Naive B cell (primary cell): ENCODE measurements at places on chromosomes 3 and 15. TPM values are rescaled to one million over a fixed set of nuclear protein-coding genes. Genes with fewer than 3 reads are reported as not detected.

GRCh38 chr3:30199096-30199759, 407.2 kb upstream of the TGFBR2 start:
- H3K36me3 ChIP-seq: no peaks in the 10 kb centered on the region
- H3K4me3 ChIP-seq: no peak overlapping the region
- H3K27ac ChIP-seq: no peak overlapping the region
- H3K4me1 ChIP-seq: peaks cover 13% of the 10 kb centered on the region
- H3K27me3 ChIP-seq: no peaks in the 10 kb centered on the region

DNA sequence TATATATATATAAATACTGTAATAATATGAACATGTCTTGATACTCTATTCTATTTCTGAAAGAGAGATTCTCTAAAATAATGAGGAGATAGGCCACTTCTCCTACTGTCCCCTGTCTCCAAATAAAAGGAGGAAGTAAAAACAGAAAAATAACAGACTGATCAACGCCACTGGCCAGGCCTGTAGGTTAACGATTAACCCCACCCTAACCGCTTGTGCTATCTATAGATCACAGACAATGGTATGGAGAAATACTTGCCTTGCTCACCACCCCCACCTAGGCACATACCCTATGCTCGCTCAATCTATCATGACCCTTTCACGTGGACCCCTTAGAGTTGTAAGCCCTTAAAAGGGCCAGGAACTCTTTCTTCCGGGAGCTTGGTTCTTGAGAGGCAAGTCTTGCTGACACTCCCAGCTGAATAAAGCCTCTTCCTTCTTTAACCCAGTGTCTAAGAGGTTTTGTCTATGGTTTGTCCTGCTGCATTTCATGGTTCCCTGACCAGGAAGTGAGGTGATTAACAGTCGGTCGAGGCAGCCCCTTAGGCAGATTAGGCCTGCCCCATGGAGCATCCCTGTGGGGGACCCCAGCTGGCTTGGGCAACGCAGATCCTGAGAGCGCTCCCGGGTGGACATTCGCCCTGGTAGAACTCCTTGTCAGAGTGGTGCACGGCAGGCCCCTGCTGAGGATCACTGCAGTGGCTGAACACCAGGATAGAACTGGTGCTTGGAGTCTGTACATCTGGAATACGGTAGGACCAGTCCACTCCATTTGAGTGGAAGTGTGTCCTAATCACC, 521.8 kb upstream of the CNTN3 start:
- no peaks in the 10 kb centered on the region for H3K36me3 ChIP-seq
- no peak overlapping the region for H3K4me3 ChIP-seq
- DNase-seq: no peak
- H3K27ac ChIP-seq: no peak overlapping the region
- H3K27me3 ChIP-seq: no peaks in the 10 kb centered on the region

DNA sequence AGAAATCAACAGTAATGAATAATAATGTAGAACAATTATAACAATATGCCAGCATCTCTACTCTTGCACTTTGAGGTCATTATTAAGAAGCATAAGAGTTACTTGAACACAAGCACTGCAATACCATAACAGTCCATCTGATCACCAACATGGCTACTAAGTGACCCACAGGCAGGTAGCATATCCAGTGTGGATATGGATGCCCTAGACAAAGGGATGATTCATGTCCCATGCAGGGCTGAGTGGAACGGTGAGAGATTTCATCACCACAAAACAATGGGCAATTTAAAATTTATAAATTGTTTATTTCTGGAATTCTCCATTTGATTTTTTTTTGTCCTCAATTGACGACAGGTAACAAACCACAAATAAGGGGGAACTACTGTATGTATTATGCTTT, 107.7 kb upstream of the TSC22D2 start:
- peaks cover 18% of the 10 kb centered on the region for H3K27me3 ChIP-seq
- H3K27ac ChIP-seq: no peak overlapping the region
- no peaks in the 10 kb centered on the region for H3K4me1 ChIP-seq
- no peak for DNase-seq

DNA sequence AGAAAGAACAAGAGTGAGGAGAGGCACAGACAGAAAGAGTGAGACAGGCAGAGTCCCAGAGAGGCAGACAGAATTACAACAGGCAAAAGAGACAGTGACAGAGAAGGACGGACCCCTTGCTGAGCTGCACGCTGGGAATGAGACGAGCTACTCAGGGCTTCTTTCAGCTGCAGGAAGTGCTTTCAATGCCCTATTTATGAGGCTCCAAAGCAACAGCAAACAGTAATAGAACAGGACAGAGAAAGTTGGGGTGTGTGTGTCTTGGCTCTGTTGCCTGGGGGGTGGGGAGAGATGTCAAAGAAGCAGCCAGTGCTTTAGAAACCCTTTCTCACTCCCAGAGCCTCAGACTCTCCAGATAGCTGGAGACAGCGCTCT, 502 bp upstream of the TIMP4 start:
- DNase-seq: no peak
- H3K27me3 ChIP-seq: peaks cover 50% of the 10 kb centered on the region
- no peaks in the 10 kb centered on the region for H3K4me1 ChIP-seq

GRCh38 chr3:116165135-116165534, 280.2 kb downstream of the LSAMP start:
- no peaks in the 10 kb centered on the region for H3K36me3 ChIP-seq
- DNase-seq: no peak
- H3K4me1 ChIP-seq: no peaks in the 10 kb centered on the region
- no peak overlapping the region for H3K27ac ChIP-seq
- no peaks in the 10 kb centered on the region for H3K27me3 ChIP-seq
- no peak overlapping the region for H3K4me3 ChIP-seq

DNA sequence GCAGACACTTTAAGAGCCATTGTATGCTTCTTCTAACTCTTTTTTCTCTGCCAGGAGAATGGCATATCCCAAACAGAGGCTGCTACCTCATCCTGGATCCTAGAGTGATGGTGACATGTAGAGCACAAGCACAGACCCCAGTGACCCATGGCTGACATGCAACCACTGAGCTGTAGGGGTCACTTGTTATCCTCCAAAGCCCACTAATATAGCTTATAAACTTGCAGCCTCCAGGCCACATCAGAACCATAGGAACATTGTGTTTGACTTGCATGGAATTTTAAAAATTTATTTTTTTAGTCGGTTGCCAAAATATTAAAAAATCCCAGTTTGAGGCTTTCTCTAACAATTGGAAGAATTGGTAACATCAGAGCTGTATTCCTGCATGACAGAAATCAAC, 283.0 kb upstream of the WNT5A start:
- peak overlapping the region; percentile 56 for H3K27ac ChIP-seq
- H3K27me3 ChIP-seq: no peaks in the 10 kb centered on the region
- DNase-seq: no peak
- H3K4me3 ChIP-seq: no peak overlapping the region
- H3K4me1 ChIP-seq: no peaks in the 10 kb centered on the region

GRCh38 chr15:68637767-68638404, 59.1 kb downstream of the CORO2B start:
- H3K36me3 ChIP-seq: no peaks in the 10 kb centered on the region
- DNase-seq: no peak
- H3K4me3 ChIP-seq: no peak overlapping the region
- peak overlapping the region; percentile 52 for H3K27ac ChIP-seq

GRCh38 chr3:172516318-172517214, 6.7 kb downstream of the TNFSF10 start:
- no peak overlapping the region for H3K27ac ChIP-seq
- no peak overlapping the region for H3K4me3 ChIP-seq
- peaks cover 33% of the 10 kb centered on the region for H3K36me3 ChIP-seq
- peaks cover 69% of the 10 kb centered on the region for H3K4me1 ChIP-seq
- no peak for DNase-seq

DNA sequence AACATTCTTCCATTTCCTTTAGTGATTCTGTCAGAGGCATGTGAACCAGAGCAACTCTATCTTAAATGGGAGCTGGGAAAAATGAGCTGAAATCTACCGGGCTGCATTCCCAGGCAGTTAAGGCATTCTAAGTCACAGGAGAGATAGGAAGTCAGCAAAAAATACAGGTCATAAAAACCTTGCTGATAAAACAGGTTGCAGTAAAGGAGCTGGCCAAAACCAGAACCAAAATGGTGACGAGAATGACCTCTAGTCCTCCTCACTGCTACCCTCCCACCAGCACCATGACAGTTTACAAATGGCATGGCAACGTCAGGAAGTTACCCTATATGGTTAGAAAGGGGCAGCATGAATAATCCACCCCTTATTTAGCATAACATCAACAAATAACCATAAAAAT, 66.4 kb downstream of the B3GALNT1 start:
- no peak overlapping the region for H3K27ac ChIP-seq
- DNase-seq: no peak
- H3K4me3 ChIP-seq: no peak overlapping the region
- H3K36me3 ChIP-seq: peaks cover 4% of the 10 kb centered on the region
- no peaks in the 10 kb centered on the region for H3K27me3 ChIP-seq

Gene CLDN18
- not detected for polyA plus RNA-seq

Gene MESP2
- not detected for polyA plus RNA-seq

Gene MBNL1
- polyA plus RNA-seq: 246 TPM

Gene EFCC1
- polyA plus RNA-seq: not detected
